ENCODE measurements at places on chromosomes 6 and 20.

- DNase-seq, result no peak
Observed at GRCh38 chr6:44470746-44471145, 83.2 kb downstream of the CDC5L start.

DNA sequence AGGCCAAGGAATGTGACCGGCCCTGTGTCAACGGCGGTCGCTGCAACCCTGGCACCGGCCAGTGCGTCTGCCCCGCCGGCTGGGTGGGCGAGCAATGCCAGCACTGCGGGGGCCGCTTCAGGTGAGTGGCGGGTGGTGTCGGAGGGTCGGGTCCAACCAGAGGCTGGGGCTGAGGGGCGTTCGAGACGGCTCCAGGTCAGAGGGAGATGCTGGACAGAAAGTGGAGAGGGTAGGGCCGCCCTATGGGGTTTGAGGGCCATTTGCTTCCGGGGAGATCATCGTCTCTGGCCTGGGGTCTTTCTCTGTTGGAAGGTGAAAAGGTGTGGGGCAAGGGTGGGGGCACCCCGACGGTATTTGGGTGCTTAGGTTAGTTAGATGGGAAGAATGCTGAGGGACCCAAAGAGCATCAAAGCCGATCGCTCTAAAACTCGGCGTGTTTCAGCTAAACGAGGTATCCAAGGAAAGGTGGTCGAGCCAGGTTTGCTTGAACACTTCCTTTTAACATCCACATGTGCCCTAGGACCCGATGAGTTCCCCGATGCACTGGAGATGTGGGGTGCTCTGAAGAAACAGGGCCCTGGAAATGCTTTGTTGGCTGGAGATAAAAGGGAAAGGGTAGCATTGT lies 691 bp downstream of the ATRN start:
- DNase-seq, result no peak

DNA sequence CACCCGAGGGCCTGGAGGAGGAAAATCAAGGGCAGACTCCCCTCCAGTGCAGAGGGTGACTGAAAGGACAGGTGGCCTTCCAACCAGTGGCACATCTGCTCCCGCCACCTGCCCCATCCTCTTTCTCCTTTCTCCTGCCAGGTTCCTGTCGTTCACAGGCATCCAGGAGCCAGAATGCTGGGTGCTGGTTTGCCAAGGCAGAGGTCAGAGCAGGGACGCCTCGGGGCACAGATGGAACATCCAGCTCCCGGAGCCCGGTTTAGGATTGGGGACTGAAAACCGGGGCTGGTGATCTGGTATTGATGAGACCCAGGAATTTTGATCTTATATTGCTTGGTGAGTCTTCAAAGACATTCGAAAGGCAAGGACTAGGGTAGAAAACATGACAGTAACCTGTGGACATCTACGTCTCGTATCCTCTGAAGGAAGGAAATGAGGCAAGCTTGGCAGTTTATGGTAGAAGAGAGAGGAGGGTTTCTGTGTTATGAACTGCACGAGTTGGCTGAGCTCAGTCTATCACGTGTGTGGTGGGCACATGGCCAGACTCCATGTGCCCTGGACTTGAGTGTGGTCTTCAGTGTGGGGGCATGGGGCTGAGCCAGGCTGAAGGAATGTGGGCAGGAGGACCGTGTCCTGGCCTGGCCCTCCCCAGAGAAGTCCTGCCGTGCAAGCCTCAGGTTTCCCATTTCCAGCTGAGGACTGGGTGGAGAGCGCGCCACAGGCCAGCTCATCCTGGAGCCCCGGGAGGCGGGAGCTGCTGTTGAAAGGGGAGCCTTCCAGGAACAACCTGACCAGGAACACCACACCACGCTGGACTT lies 74.2 kb downstream of the IRF4 start:
- no peak for DNase-seq

DNA sequence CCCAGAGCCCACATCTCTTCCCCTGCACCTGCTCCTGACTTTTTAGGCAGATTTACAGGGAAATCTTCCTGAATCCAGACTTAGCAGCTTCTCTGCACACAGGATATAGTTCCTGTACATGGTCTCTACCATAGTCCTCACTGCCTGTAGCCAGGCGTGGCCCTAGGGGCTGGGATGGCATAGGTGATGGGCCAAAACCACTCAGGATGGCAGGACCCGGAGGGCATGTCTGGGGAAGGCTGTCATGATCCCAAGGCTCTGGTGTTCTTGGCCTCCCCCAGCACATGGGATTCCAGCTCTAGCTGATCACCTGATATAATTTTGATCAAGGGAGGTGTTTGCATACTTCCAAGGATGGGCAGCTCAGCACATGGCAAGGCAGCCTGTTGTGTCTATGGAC lies 58.0 kb downstream of the TOX2 start:
- DNase-seq, result no peak

DNA sequence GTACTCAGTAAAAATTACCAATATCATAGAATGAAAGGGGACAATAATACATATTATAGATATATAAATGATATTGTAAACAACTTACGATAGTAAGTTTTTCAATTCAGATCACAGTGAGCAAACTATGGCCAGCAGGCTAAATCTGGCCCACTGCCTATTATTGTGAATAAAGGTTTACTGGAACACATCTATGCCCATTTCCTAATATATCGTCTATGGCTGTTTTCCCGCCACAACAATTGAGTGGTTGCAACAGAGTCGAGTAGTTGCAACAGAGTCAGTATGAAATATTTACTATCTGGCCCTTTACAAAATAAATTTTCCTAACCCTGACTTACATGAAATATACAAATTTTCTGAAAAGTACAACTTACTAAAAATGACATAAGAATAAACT lies 297.3 kb upstream of the KCNQ5 start:
- no peak for DNase-seq

Measured in esophagus squamous epithelium (tissue), 5 donors.